Central memory CD4-positive, alpha-beta T cell (primary cell): ENCODE measurements at places on chromosomes 7 and 10.

DNA sequence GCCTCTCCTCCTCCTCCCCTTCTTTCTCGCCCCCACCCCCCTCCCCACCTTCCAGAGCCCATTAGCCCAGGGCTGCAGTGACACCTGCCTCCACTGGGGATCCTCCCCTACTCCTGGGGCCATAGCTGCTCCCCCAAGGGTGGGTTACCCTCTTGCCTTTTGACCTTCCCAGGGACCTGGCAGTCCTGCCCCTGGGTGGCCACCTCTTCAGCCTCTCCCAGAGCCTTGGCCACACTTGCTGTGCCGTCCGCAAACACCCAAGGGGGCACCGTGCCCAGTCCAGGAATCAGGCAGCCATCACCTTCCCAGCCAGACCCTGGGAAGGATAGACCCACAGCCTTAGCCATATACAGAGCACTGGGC lies 19.8 kb upstream of the CLDN4 start:
- DNase-seq, result no peak

DNA sequence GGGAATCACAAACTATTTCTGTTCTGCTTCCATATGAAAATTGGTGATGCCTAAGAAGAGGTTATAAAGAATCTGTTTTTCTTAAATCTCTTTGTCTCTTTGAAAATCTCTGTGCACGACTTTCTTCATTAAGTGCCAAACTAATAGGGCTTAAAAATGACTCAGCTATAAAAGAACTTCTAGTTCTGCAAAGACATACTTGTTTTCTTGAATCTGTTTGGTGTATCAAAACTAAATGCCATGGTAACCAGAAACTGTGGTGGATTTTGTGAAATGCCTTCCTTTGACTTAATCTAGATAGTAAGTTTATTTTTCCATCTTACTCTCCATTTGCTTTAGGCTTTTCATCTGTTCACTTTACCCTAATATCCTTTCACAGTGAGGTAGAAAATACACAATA lies 417.8 kb downstream of the PARD3 start:
- DNase-seq, result no peak

DNA sequence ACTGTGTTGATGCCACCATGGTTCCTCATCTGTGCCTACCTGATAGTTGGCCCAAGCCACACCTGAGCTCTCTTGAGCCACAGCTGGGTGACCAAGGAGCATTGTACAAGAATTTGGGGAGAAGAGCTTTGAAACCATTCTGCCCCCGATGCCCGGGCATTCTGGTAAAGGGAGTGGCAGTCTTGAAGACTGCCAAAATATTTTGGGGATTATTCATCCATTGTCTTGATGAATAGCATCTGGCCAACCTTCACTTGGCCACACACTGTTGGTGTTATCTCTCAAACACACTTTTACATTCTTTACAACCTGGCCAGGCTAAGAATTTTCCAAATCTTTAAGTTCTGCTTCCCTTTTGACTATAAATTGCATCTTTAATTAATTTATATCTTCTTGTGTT lies 113.1 kb upstream of the PCBD1 start:
- no peak for DNase-seq

DNA sequence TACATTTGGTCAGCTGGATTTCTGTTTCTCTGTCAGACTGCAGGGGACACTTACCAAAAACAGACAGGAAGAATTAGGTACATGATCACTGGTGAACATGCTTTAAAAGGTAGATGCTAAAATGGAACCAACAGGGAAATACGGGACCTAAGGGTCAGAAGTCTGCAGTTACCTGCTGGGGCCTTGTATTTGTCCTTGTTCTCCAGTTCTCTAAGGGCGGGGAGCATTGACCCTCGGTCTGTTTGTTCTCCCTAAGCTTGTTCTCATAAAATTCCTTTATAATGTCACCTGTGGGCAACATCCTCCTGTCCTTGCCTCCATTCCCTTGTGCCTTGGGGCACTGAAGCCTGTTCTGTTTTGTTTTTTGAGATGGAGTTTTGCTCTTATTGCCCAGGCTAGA lies 29.8 kb upstream of the MSMB start:
- DNase-seq, result no peak

DNA sequence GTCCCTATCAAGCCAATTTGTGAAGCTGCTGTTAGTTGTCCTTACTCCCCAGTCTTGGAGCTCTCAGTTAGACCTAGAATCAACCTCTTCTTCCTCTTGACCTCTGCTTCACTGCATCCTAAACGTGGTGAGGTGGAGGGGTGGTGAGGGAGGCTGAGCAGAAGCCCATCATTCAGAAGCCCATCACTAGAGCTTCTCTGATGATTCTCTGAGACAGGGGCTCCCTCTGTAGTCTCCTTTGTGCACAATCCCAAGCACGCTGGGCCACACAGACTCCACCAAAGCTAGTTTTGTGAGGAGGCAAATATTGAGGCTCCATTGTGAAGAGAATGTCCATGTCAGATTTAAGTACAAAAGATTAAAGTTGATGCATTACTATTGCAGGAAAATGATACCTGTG lies 163.8 kb upstream of the PRSS1 start:
- DNase-seq, result no peak

DNA sequence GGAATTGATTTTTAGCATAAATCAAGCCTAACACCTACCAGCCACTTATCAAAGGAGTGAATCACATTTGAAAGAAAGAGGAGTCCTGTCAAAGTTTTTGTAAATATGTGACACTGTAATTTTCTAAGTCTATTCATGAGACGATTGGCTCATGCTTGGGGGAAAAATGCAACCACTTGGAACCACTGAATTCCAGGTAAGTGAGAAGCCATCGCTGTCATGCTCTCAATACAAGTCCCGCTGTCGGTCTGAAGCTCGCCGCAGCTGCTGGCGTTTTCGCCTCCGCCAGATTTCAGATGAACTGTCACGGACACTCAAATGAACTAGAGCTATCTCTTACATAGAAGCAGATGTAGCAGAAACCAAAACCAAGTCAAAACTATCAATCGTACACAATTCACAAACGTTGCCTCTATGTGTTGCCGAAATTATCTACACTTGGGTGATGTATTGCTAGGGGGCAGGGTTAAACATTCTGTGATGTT lies 279.8 kb upstream of the FZD8 start:
- DNase-seq, result no peak
